ENCODE measurements at places on chromosomes 2 and 18. TPM values are rescaled to one million over a fixed set of nuclear protein-coding genes. Genes with fewer than 3 reads are reported as not detected.

The CD8A gene
- total RNA-seq = not detected

The DUSP19 gene
- 0.58 TPM for total RNA-seq

DNA sequence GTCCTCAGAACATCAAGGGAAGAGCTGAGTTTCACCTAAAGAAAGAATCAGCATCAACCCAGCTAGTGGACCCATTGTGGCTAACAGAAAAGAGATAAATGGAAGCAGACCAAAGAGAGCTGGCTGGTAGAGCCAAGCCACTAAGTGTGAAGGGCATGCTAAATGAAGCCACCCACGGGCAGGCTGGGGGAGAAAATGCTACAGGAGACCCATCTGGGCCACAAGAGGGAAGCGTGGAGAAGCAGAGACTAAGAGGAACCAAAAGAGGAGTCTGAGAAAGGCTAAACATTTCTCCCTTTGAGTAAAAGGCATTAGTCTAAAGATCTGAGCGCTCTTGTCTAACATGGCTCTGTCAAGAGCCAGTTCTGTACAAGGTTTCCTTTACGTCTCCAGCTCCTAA lies 15.8 kb downstream of the CWC22 start:
- peak; percentile 21 for DNase-seq

DNA sequence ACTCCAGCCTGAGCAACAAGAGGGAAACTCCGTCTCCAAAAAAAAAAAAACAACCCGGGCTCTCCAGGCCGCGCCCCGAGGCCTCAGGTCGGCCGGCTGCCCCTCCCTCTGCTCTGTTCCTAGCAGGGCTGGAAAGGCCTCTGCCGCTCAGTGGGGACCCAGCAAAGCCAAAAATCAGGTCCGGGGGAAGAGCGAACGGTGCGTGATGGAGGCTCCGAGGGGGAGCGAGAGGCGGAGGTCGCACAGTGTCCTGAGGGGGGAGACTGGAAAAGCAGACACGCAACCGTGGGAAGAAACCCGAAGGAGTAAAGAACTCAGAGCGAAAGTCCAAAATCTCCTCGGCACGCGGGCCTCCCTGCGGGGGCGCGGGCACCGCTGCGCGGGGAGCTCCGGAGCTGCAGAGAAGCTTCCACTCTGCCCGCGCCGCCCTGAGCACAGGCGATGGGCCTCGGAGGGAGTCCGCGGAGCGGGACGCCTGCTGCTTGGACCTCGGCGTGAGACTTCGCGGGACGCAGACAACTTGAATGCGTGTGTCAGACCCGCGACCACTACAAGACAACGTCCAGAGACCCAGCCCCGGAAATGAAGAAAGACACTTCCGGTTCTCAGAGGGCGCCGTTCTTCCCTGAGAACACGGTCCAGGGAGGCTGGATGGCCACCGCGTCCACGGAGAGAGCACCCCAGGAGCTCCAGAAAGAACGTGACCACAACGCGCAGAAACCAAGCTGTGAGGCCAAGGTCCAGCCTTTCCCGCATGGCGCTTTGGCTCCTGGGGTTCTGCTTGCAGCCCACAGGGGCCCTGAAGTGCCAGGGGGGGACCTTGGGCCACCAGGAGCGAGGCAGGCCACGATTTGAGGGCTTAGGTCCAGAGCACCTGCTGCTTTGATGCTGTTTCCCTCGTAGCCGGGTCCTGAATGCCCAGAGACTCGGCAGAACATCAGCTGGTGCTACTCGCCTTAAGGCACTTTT lies 219.8 kb downstream of the DPP10 start:
- no peak for DNase-seq

GRCh38 chr2:38716185-38716584 lies 35.0 kb downstream of the SRSF7 start:
- no peak for DNase-seq

GRCh38 chr2:7683708-7684107 lies 766.5 kb downstream of the RNF144A start:
- no peak for DNase-seq

- no peak for DNase-seq
These were observed 74.6 kb downstream of the PLB1 start for GRCh38 chr2:28570431-28570830.

DNA sequence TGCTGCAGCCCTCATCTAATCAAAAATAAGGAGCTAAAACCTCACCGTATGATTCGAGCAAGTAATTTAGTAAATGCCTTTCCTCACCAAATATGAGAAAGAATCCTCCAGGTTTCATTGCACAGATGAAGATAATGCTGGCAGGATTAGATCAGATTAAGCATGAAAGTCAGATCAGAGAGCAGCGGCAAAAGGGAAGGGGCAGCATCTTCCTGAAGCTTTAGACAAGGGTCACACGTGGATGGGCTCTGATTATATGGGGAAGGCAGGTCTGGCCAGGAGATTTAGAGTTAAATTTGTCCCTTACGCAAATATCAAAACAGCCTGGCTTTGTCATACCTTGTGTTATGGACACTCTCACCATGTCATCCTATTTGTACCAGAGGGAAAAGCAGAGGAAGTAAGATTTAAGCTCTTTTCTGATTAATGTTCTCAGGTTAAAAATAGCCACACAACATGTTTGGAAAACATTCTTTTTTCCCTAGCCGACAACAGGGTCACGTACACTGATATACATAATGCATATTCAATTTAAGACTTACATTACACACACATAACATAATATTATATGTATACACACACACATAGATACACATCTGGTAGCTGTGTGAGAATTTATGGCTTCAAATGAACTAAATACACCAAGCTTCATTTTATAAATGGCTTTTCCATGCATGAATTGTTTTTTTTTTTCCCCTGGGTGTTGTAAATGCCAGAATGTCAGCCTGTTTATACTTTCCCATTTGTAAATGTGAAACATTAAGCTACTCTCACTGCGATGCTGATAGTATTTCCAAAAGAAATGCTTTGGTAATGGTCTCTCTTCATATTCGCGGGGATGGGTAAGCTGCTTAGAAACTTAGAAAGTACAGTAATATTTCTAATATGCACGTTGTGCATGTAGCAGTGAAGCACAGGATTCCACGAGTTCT lies 196.3 kb upstream of the SIX3 start:
- no peak for DNase-seq

GRCh38 chr2:169294001-169294675 lies 68.2 kb downstream of the LRP2 start:
- no peak for DNase-seq

All from PC-3 (cell line).